Activated CD4-positive, CD25-positive, alpha-beta regulatory T cell treated with anti-CD3 and anti-CD28 coated beads, Interleukin-2, amount 50 U/mL, for 24 hours (primary cell): ENCODE measurements at places on chromosomes 3 and 15.

DNA sequence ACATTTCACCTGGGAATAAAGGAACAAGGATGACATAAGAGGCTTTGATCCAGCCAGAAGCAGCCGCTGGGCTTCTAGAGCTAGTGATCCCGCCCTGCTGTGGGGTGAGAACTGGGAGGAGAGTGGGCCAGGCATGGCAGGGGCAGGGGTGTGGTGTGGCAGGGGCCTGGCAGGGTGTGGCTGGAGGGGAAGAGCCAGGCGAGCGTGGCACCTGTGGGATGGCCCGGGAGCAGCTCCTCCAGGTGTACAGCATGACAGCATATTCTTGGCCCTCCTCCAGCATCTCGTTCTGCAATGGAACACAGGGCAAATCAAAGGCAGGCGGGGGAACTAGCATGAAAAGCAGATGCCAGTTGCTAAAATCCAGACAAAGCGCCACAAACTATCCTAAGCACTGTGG is 35.5 kb downstream of the CYFIP1 start:
- no peak for ATAC-seq

DNA sequence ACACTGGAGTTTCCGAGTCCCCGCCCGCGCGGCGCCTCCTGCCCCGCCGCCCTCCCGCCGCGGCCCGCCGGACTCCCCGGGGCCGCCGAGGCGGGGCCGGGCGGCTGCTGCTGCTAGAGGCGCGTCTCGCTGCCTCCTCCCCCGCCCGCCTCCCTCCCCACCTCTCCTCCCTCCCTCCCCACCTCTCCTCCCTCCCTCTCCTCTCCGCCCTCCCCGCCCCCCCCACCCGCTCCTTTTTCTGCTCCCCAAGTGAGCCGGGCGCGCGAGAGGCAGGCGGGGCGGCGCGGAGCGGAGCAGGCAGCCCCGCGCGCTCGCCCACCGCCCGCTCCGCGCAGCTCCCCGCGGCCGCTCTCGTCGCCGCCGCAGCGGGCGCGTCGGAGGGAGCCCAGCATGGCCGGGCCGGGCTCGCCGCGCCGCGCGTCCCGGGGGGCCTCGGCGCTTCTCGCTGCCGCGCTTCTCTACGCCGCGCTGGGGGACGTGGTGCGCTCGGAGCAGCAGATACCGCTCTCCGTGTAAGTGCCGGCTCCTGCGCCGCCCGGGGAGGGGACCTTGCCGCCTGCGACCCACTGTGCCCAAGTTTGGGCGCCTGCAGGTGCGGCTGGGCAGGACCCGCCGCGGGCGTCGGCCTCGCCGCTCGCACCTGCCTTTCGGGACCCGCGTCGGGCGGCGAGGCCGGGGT is at the start of gene CACNA2D3:
Gene CACNA2D3, plus strand, starts transcription at position 229 of the 679 bp plus-strand sequence.
- no peak for ATAC-seq

- no peak for ATAC-seq
Measured at GRCh38 chr15:92061511-92062195, 208.1 kb downstream of the SLCO3A1 start.

DNA sequence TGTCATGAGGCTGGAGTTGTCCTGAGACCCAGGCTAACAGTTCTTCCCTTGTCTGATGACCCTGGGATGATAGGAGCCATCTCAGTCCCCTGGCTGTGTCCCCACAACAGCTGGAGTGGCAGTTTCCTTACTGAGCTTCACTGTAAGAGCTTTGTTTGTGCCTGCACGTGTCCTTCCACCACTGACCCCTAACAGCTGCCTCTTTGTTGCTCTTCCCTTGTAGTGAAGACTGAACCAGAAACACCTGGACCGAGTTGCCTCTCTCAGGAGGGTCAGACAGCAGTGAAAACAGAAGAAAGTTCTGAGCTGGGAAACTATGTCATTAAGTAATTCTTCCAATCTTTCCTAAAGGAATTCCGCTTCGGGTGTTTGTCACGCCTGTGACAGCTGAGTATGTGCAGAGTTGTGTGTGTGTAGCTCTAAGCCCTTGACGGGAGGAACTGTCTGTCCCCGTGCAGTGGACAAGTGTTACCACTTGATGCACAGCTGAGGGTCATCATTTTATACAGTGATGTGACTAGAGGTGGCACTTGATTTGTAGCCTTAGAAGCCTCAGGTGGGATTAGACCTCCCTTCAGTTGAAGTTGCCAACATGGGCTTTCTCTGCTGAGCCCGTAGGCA is 25.0 kb downstream of the MAP6D1 start:
- no peak for ATAC-seq

DNA sequence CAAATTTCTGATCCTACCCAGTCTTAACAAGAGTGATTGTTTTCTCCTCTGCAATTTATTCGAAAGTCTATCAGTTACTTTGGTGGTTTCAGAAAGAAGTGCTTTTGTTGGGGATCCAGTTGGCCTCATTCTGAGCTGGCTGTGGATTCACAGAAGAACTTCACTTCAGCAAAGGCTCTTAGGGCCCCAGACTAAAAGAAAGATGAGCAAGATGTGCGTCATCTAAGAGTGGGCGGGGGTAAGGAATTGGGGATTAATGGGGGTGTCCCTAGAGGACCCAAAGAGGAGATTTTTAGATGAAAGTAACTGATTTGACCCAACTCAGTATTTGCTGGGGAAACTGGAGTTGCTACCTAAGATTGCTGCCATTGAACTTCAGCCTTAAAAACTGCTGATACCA is 63.9 kb upstream of the TSEN2 start:
- peak; percentile 58 for ATAC-seq

DNA sequence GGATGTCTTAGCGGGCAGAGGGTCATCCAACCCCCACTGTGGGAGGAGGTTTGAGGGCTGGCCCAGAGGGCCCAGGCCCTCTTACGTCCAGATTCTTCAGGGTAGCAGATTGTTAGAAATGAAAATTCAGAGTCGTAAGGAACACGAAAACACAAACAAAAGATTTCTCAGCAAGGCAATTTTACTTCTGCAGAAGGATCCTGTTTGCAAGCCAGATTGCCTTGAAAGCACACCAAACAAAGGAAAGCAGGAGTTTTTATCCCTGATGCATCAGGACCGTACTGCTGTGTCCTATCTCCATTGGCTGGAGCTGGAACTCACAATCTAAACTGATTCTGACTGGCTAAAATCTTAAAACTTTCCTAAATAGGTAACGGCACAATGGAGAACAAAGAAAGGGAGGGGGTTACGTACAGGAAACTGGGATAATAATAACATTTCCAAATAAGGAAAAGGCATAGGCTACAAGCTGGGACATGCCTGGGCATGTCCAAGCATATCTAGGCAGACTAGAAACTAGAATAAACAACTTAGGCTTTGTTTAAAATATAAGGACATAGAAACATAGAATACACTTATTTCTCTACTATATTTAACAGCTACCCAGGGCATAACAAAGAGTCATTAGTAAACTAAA is 97.3 kb upstream of the C2CD4B start:
- no peak for ATAC-seq

- no peak for ATAC-seq
Measured at GRCh38 chr3:50430950-50431435, 71.7 kb upstream of the TMEM115 start.

- ATAC-seq = no peak
Measured at GRCh38 chr3:146585156-146585555, 20.0 kb downstream of the PLSCR5 start.

- no peak for ATAC-seq
Measured at GRCh38 chr3:52247409-52248164, 2.0 kb downstream of the PPM1M start.

- ATAC-seq = no peak
Measured at GRCh38 chr15:92400573-92400972, 6.9 kb downstream of the ST8SIA2 start.

GRCh38 chr3:45711931-45712330 is 22.7 kb downstream of the SACM1L start:
- ATAC-seq = no peak

GRCh38 chr3:197709135-197709534 is 27.6 kb downstream of the RUBCN start:
- no peak for ATAC-seq

DNA sequence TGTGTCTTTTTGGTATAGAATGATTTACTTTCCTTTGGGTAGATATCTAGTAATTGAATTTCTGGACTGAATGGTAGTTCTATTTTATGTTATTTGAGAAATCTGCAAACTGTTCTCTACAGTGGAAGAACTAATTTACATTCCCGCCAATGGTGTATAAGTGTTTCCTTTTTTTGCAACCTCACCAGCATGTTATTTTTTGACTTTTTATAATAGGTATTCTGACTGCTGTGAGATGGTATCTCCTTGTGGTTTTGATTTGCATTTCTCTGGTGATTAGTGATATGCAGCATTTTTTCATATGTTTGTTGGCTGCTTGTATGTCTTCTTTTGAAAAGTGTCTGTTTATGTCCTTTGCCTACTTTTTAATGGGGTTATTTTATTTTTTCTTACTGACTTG is 607.2 kb downstream of the OTOL1 start:
- ATAC-seq = no peak

DNA sequence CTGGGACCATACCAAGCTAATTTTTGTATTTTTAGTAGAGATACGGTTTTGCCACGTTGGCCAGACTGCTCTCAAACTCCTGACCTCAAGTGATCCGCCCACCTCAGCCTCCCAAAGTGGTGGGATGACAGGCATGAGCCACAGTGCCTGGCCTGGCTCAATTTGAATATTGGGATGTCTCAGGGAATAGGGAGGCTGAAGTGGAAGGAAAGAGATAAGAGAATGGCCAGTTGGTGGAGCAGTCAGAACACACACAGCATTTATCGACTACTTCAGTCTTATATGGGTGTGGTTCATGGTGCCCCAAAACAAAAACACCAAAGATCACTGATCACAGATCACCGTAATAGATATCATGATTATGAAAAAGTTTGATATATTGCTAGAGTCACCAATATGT is 144.4 kb downstream of the GMNC start:
- ATAC-seq = no peak

GRCh38 chr15:90064911-90065681 is 37.2 kb downstream of the IDH2 start:
- no peak for ATAC-seq

- no peak for ATAC-seq
Measured at GRCh38 chr3:123449102-123449996, 459 bp upstream of the ADCY5 start.

DNA sequence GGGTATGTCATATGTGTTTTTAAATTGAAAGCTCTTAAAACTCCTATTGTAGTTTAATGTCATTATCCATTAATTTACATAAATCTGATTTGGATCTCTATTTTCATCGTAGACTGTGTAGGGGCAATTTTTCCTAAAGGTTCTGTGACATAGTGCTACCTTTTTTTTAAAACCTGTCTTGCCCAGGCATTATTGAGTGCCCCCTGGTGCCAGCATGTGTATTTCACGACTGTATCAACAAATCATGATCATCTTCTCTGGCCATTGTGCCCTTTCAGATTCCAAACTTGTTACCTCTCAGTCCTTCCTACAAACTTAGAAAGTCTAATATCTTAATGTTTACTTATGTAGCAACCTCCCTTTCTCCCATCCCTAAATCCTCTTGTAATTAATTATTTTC is 97.2 kb upstream of the FLNB start:
- no peak for ATAC-seq

DNA sequence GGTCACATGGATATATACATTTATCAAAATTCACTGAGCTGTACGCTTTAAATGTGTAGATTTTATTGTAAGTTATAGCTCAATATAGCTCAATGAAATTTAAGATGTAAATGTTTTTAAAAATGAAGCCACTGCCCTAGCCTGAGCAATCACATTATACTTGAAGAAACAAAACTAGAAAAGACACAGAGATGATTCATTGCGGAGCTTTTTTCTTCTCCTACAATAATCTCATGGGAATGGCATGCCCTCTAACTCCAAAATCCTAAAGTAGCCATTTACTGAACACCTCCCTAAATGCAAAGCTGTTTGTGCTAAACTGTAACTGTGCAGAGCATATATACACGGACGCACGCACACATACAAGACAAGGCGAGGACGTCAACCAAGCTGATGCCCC is 84.2 kb downstream of the MYO9A start:
- no peak for ATAC-seq

- no peak for ATAC-seq
Measured at GRCh38 chr3:137348936-137349335, 391.2 kb downstream of the IL20RB start.

GRCh38 chr15:77798151-77798835 is 165.6 kb upstream of the LINGO1 start:
- no peak for ATAC-seq

DNA sequence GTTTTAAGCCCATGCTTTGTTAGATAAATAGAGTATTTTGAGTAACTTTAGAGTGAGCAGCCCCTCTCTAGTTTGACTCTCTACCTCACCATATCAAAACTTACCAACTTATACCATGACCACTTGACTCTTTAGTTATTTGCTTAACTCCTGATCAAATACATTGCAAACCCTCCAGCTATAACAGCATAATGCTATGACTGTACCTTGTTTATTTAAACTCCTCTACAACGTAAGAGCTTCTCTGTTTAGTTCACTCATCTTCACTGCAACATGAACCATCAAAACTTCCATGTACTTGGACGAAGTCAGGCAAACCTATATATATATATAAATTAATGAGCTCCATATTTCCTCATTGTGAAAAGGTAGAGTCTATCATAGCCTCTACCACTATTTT is 218.2 kb downstream of the DPH6 start:
- no peak for ATAC-seq

DNA sequence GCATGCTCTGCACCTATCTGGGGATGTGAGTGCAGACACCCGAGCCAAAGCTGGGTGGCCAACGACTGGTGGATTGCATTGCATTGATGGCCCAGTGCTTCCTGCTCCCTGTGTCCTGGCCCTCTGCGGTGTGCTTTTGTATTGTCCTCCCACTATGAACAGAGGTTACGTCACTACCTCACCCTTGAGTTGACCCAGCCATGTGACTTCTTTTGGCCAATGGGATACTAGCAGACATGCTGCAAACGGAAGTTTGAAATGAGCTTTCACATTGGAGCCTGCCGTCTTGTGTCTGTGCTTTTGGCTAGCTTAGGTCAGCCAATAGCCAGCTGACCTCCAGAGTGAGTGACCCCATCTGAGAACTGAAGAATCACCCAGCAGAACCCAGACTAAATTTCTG is 15.3 kb upstream of the TBC1D21 start:
- no peak for ATAC-seq

- ATAC-seq = no peak
Measured at GRCh38 chr3:52346623-52347530, 30.8 kb downstream of the DNAH1 start.

DNA sequence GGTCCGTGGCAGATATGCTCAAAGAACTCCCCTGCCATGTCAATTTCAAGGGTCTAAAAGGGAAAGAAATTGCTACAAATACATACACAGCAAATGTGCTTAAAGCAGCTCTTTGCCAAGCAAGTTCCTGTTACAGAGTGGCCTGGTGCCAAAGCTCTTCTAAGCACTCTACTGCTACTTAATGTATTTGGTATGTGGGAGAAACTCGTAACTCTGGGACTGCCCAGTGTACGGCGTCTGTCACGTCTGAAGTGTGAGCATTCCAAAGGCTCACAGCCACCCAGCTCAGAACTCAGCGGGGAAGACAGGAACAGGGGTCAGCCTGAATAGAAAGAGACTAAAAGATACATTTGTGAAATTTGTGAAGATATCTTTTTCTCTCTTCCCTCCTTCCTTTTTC is 54.6 kb downstream of the RBMS3 start:
- ATAC-seq = no peak

DNA sequence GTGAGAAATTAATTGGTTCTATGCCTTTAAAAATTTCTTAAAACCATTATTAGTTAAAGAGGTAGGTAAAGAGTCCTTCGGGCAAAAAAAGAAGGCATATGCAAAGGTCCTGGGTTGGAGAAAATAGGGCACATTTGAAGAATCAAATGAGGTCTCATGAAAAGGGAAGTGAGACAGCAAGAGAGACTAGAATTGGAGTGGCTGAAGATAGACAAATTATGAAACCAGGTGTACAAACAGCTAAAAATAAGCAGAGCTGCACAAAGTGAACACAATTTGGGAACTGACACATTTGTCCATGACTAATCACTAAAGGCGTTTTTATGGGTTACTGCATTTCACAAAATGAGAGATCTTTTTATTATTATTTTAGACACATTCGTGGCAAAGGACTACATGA is 581.2 kb downstream of the PYDC2 start:
- ATAC-seq = no peak
